ENCODE measurements at places on chromosomes 7 and 10. TPM values are rescaled to one million over a fixed set of nuclear protein-coding genes. Genes with fewer than 3 reads are reported as not detected.

- DNase-seq: no peak
Measured at GRCh38 chr7:134707663-134708378, 61.2 kb downstream of the BPGM start.

- peak; percentile 64 for DNase-seq
Measured at GRCh38 chr10:91591797-91592174, 41.1 kb downstream of the PPP1R3C start.

The HOXA6 gene
- not detected for total RNA-seq

The SFTPA2 gene
- total RNA-seq: not detected

The CRTAC1 gene
- total RNA-seq: not detected

The AGR2 gene
- total RNA-seq: not detected

Data from fibroblast of the aortic adventitia (primary cell).